ENCODE measurements at places on chromosomes 11 and 22.

DNA sequence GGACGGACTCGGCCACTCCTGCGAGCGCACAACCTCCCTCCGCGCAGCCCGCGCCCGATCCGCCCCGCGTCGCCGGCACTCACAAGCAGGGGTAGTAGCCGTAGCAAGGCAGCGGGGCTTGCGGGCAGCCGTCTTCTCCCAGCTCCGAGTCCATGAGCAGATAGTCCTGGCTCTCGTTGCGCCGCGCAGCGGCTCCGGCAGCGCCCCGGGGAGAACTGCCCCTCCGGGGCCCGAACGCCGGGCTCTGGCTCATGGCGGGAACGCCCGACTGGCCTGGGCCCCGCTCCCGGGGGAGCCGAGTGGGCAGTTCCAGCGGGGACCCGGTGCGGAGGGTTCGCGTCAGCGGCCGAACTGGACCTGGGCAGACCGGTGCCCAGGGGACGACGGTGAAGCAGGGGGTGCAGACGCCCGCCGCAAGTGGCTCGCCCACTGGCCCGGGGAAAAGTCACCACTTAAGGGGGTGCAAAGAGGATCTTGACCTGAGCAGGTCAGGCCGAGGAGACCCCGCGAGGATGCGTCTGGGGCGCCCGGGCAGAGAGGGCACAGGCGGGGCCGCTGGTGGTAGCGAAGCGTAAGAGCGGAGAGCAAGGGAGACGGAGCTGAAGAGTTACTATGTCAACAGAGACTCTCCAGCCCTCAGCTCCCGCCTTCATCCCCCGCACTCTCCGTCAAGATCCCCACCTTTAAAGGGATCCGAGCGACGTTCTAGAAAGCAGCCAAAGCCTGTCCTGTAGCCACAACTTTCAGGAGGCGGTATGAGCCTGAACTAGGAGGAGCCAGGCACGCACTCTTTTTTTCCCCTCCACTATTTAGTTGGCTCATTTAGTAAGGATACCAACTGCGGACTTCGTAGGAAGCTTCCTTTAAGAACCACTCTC is at the start of gene TRPC6:
Gene TRPC6, minus strand, starts transcription at position 757 of the 878 bp plus-strand sequence. Its CDS starts 504 bp downstream, at position 253.
- DNase-seq = no peak

DNA sequence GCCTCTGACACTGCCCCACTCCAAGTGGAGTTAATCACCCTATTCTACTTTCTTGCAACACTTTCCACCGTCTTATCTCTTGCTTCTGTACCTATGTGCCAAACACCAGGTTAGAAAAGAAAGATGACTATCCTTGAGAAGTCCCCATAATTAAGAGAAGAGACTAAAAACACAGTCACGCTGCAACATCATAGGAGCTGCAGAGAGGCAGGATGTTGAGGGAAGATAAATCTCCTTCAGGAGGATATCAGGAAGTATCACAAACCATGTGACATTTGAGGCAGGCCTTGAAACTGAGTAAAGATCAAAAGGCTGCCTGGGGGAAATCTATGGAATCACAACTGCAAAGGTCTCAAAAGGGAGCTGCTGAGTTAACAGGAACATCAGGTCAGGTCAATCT is 24.8 kb downstream of the GAB2 start:
- DNase-seq = no peak

GRCh38 chr22:40597526-40598430 is 38.7 kb downstream of the MRTFA start:
- DNase-seq = no peak

DNA sequence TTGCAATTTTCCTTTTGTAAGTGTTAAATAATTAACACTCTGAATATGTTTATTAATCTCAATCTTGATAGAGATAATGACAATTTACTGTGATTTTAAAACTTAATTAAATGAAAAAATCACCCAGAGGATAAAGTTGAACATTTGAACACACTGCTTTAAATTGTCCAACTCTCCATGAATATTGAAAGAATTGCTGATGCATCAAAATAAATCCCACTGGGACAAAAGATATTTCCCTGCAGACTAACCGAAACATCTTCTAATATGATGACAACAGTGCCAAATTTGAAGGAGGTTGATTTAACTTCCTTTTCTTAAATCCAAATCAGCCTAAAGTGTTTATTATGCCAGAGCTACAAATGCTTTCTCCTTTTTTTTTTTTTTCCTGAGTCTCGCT is 47.6 kb downstream of the F2 start:
- DNase-seq = no peak

DNA sequence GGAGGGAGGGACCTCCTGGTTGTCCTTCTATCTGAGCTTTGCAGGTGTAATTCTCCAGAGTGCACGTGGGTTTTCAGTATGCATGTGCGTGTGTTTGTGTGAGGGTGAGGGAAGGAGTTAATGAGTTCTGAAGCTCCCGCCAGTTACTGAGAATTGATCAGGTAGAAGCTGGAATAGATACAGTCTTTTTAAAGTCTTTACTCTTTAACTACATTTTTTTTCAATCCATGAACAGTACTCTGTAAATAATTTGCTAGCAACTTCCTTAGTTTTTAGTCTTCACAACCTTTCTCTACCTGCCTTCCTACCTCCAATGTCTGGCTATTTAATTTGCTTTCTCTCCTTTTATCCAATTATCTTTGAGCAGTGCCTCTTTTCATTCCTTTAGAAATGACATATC is 25.5 kb downstream of the ARHGAP42 start:
- no peak for DNase-seq

- DNase-seq = no peak
Measured at GRCh38 chr22:43153899-43154298, 2.5 kb downstream of the TSPO start.

DNA sequence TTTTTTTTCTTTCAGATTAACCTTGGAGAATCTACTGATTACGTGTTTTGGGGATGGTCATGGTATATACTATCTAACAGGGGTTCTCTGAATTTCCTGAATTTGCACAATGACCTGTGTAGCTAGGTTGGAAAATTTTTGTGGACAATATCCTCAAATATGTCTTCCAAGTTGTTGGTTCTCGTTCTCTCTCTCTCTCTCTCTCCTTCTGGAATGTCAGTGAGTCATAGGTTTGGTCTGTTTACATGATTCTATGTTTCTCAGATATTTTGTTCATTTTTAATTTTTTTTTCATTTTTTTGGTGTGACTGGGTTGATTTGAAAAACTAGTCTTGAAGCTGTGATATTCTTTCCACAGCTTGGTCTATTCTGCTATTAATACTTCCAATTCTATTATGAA is 604.0 kb upstream of the ANO3 start:
- no peak for DNase-seq

DNA sequence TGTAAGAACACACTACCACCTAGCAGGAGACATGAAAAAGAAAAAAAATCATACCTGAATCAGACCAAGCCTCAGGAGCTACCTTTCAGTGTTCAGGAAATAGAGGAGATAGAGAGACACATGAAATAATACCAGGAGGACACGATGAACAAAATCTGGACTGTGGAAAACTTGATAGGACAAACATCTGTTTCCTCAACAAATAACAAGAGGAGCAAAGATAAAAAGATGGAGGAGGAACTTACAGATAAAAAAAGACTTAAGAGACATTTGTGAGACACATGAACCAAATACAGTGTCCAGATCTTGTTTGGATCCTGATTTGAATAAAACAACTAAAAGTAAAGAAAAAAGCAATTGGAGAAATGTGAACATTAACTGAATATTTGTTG is 12.4 kb upstream of the KCNE3 start:
- no peak for DNase-seq

- no peak for DNase-seq
Measured at GRCh38 chr11:73194034-73194507, 24.0 kb upstream of the P2RY2 start.

DNA sequence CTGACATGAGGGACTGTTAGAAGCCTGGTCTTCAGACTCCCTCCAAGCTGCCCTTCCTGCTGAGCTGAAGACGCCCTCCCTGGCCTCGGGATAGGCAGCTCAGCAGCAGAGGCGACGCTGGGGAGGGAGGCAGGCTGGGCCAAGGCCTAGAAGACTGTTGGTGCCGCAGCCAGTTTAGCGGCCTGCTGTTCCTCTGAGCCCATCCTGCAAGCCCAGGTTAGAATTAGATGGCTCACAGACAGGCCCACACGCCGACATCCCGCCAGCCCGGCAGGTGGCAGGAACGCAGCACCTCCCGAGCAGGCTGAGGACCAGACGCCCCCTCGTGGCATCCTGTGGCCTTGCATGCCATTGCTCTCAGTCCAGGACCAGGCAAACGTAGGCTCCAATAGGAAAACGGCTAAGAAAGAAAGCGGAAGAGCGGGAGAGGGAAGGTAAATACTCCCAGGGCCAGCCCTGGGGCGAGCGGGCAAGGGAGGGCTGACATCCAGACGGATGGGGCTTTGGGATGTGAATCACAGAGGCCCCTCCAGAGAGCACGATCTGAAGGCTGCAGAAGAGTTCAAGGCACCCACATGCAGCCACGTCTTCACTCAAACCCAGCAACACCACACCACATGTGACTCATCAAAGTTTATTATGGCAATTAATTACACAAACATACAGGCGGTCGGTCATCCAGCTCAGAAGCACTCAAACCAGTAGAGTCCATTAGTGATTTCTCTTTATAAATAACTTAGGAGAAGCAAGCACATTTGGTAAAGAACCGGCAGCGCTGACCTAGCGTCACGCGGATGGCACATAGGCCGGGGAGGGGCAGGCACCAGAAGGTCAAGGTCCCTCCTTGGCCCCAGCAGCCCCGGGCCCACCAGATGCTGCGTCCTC is 27.6 kb downstream of the CD5 start:
- no peak for DNase-seq

DNA sequence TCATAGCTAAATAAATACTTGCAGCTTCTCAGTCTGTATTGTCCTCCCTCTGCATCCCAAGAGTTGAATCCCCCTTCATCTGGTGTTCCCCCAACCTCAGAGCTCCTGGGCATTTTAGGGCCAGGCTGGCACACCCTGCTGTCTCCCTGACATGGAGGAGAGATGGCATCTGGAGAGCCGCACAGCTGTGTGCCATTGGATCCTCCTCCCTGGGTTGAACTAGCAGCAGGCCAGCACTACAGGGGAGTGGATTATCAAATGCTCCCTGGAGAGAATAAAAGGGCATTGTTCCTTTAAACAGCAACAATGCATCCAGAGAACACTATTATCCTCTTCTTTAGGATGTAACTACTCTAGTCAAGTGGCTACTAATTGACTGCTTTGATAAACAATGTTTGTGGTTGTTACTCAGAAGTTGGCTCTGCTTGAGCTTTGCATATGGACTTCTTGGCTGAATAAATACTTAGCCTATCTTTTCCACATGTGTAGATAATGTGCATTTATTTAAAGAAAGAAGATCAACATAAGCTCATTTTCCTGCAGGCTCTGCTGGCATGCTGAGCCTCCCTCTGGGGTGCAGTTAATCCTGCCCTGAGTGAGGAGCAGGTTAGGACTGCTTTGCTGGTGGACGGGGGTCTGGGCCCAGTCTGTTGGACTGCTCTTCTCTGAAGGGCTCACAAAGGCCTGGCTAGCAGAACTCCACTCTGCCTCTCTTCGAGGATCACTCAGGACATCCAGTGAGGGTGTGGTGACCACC is 897.2 kb downstream of the TBC1D22A start:
- DNase-seq = no peak

- DNase-seq = no peak
Measured at GRCh38 chr11:17395978-17396377, 7.5 kb upstream of the KCNJ11 start.

Data from hippocampal formation (tissue), 2 donors.